A549 treated with AZD2906 at 1 μM for 4 hours (cell line): ENCODE measurements at places on chromosomes 11 and 22. TPM values are rescaled to one million over a fixed set of nuclear protein-coding genes. Genes with fewer than 3 reads are reported as not detected.

The NLRX1 gene
- total RNA-seq: 10.4 to 11.6 TPM (median 10.9 TPM) in 5 replicates

The ROM1 gene
- total RNA-seq: 3.6 to 4.3 TPM (median 4.0 TPM) in 5 replicates

The WNT11 gene
- 1.9 to 2.4 TPM (median 2.2 TPM) in 5 replicates for total RNA-seq

The PGA4 gene
- total RNA-seq: 0.07 to 0.26 TPM (median 0.16 TPM) in 3 of 5 replicates, not detected in the others

The MS4A6A gene
- total RNA-seq: not detected in 5 replicates

The DBX1 gene
- not detected in 5 replicates for total RNA-seq

The CFAP300 gene
- total RNA-seq: 5.2 to 6.5 TPM (median 5.6 TPM) in 5 replicates

The ARHGAP1 gene
- total RNA-seq: 56.2 to 66.5 TPM (median 58.8 TPM) in 5 replicates

The KREMEN1 gene
- 3.4 to 4.8 TPM (median 4.5 TPM) in 5 replicates for total RNA-seq

The CELSR1 gene
- total RNA-seq: 24.1 to 32.1 TPM (median 30.4 TPM) in 5 replicates

The GAB4 gene
- total RNA-seq: not detected in 5 replicates

The FANCF gene
- 6.2 to 8.7 TPM (median 7.4 TPM) in 5 replicates for total RNA-seq

The ADAMTS15 gene
- 5.1 to 7.9 TPM (median 7.1 TPM) in 5 replicates for total RNA-seq

The SSRP1 gene
- total RNA-seq: 201 to 250 TPM (median 217 TPM) in 5 replicates

The BAD gene
- 72.5 to 96.8 TPM (median 92.7 TPM) in 5 replicates for total RNA-seq

The LDHAL6A gene
- not detected in 5 replicates for total RNA-seq

The DDTL gene
- 1.3 to 1.8 TPM (median 1.7 TPM) in 5 replicates for total RNA-seq

The ANGPTL5 gene
- total RNA-seq: 0.08 to 0.16 TPM (median 0.14 TPM) in 5 replicates
